SK-MEL-5 (cell line): ENCODE measurements at places on chromosomes 5 and 9.

- DNase-seq, result no peak
Measured at GRCh38 chr5:62231576-62231975, 74.4 kb upstream of the KIF2A start.

GRCh38 chr5:16521521-16522483 lies 56.2 kb upstream of the ZNF622 start:
- no peak for DNase-seq

DNA sequence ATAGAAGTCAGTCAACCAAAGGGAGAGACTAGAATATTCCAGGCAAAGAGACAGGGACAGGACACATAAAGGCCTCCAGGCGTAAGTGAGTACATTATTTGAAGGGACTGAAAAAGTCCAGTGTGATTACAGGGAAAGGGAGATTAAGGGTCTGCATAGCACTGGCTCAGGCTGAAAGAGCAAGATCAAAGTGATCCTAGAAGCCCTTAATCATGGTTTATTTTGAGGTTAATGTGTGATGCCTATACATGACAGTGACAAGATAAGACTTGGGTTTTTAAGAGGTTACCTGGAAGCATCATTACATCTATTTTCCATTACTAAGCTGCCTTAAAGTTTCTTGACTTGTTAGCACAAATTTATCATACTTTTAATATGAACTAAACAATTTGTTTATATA lies 25.8 kb downstream of the LMBRD2 start:
- no peak for DNase-seq

DNA sequence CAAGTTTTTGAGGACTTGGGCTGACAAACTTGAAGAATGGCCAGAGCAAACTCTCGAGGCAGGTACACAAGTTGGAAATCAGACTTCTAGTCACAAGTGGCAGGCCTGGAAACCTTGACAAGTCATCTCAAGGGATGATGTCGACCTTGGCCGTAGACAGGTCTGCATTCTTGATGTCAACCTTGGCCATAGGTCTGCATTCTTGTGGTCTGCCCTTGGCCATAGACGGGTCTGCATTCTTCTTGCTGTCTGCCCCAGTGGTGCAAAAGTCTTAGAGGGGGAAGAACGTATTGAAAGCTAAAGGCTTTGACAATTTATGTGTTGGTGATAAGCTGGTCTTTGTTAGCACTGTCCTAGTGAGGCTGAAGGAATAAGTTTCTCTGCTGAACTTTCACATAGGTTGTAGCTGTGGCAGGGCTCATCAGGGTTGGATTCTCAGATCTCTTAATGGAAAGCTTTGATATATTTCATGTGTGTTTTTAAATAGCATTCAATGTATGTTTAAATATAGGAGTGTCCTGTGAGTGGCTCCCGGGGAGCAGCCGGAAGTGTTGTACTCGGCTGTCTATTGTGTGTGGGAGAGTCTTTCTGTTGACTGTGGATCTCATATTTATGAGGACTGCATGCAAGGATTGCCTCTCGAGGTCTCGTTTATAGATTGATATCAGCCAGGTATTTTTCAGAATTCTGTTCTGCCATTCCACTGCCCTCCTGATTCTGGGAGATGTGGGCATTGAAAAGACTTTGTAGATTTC lies 27.0 kb downstream of the SUB1 start:
- no peak for DNase-seq

DNA sequence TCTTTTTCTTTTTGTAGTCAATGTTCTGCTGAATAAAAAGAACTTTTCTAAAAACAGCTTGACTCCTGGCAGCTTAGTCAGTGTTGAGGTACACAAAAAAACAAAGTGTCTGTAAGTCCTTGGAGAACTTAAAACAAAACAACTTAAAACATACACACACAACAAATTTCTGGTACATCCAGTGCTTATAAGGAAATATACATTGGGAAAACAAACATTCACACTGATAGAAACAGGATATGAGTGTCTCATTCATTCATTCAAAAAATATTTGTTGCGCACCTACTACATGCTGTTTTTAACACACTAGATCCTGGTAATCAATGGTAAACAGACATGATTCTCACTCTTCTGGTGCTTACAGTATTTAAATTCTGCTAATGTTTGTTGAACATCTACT lies 27.4 kb upstream of the MEGF9 start:
- no peak for DNase-seq

DNA sequence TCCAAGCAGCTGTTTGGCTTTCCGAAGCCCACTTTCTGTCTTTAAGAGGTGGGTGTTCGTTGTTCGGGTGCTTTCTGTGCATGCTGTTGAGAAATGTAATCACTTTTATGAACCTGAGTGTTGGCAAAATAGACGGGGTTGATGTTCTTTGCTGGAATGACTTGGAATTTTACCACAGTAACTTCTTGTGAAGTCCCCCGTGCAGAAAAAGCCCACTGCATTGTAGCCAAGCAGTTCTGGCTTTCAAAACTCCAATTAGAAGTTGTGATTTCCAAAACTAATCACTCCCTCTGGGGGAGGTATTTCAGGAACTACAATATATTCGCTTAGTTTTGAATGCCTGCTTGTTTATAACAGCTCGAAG lies 111.1 kb downstream of the PAM start:
- peak; percentile 43 for DNase-seq

DNA sequence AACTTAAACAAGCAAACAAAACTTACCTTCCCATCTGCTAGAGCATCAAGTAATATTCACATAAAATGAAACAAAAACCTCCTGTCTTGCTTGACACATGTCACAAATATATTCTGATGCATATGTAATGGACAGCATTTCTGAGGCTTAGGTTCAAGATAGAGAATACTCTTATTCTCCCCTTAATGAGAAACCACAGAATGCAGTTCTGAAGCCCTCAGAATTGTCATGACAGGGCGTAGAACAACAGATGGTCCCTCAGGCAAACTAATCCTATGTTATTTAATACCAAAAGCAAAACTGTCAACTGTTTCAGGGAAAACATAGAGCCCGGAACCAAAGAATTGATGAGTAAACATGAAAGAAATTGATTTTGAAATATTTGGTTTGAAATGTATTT lies 229.9 kb upstream of the RIOK2 start:
- DNase-seq, result no peak

DNA sequence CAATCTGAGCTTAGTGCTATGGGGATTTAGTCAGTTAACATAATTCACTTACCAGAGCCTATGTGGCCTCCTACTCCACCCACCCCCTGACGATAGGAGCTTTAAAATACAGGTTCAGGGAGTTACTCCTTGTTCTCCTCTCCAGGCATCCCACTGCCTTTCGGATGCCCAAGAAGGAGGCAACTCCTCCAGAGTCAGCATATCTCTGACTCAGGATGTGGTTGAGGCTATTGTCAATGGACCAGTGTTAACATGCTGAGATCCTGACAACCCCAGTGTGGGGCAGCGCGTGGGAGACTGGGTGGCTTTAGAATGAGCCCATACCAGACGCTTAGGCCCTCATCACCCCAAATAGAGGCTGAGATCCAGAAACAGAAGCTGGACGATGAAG lies 27.4 kb downstream of the BICD2 start:
- peak; percentile 39 for DNase-seq

DNA sequence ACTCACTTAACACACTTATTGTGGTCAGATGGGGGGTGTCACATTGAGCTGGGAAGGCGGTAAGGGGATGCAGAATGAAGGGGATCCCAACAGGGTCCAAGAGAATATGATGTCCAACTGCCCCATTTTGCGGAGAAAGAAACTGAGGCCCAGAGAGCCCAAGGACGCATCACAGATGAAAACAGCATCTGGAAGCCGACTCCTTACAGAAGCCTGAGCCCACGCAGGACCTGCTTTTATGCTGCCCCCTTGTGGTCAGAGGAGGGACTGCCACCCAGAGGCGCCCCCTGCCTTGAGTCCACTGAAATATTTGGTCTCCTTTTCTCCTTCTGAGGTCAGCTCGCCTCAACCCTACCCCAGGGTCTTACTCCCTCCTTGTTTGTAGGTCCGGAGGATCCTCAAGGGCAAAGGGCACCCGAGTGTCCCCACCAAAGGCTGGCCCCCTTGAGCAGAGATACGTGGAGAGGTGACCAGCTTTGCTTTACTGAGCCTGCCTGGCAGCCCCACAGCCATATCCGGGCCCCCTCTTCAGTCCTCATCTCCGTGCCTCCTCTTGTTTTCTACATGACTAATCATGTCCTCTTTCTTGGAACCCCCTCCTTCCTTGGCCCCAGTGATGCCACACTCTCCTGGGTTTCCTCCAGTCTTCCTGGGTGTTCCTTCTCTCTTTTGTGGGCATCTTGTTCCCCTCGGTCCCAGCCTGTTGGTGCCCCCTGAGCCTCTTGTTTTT lies 30.0 kb upstream of the TTLL11 start:
- peak; percentile 82 for DNase-seq

DNA sequence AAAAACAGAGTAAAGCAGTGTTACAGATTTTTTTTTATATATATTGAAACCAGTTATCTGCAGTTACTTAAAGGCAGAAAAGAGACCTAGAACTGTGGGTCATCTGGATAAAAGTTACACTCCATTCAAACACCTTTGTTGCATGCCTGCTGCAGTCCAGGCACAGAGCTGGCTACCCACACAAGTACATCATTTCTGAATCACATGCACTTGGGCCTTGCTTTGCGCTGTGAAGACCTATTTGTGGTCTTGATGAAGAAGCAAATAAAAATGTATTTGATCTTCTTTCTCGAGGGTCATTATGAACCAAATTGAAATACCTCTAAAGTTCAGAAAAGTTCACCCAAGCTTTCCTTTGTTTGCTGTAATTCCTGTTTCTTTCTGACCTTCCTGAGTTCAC lies 503.0 kb upstream of the ZNF608 start:
- DNase-seq, result no peak

- DNase-seq, result no peak
Measured at GRCh38 chr9:88196142-88196790, 58.0 kb upstream of the SPATA31C2 start.
